ENCODE measurements at places on chromosomes 7 and 10. TPM values are rescaled to one million over a fixed set of nuclear protein-coding genes. Genes with fewer than 3 reads are reported as not detected.

The ADGRA1 gene
- total RNA-seq: 0.24 TPM

DNA sequence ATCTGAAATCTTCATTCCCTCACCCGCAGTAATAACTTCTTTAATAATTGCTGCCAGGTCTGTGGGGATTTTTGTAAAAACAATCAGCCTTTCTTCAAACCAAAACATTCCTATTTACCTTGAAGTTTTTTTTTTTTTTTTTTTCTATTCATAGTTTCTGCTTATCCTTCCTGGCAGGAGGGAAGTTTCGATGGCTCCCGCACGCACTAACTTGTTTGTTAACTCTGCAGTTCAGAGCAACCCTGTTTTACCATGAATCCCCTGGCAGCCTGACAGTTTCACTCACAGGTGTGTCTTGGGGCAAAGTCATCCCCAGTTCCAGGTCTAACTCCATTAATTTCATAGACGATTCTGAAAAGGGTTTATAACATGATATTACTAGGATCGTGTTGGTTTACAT is 149.3 kb downstream of the KLF6 start:
- no peak overlapping the region for H3K4me3 ChIP-seq
- no peaks in the 10 kb centered on the region for H3K4me1 ChIP-seq
- no peaks in the 10 kb centered on the region for H3K27me3 ChIP-seq

- H3K4me3 ChIP-seq: no peak overlapping the region
- H3K4me1 ChIP-seq: no peaks in the 10 kb centered on the region
- peaks cover 5% of the 10 kb centered on the region for H3K36me3 ChIP-seq
- no peak overlapping the region for H3K27ac ChIP-seq
- DNase-seq: peak; percentile 30
These were observed 73.2 kb downstream of the MYL10 start for GRCh38 chr7:101555921-101556275.

DNA sequence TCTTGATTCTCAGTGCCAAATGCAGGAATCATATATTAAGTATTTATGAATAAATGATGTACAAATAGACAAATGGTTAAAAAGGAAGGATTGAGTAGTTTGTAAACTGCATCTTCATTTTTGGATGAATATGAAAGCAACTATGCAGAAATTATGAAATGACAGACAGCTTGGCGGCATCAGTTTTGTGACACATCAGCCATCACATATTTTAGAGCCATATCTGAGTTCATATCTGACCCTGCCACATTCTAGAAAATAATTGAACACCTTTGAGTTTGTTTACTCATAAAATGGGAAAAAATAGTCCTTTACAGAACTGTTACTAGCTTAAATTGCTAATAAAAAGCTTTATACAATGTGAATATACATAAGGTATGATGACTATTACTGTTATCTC is 448.2 kb downstream of the KIF20B start:
- no peak overlapping the region for H3K27ac ChIP-seq
- H3K4me1 ChIP-seq: no peaks in the 10 kb centered on the region
- H3K4me3 ChIP-seq: no peak overlapping the region

The ZDHHC6 gene
- total RNA-seq: 35.7 TPM

Data from endodermal cell (in vitro differentiated cells).